ENCODE measurements at places on chromosomes 6 and 20. TPM values are rescaled to one million over a fixed set of nuclear protein-coding genes. Genes with fewer than 3 reads are reported as not detected.

Gene CTCFL
- not detected for total RNA-seq

Gene KIF13A
- total RNA-seq = 83.4 TPM

Gene HSPA12B
- total RNA-seq = 50.2 TPM

Gene XKR7
- total RNA-seq = not detected

Gene GJA10
- not detected for total RNA-seq
